Amygdala (tissue), 56 donors: ENCODE measurements at places on chromosomes 2 and 18.
A peak's percentile ranks its signal among the peaks of the same experiment; 100 is the strongest.

DNA sequence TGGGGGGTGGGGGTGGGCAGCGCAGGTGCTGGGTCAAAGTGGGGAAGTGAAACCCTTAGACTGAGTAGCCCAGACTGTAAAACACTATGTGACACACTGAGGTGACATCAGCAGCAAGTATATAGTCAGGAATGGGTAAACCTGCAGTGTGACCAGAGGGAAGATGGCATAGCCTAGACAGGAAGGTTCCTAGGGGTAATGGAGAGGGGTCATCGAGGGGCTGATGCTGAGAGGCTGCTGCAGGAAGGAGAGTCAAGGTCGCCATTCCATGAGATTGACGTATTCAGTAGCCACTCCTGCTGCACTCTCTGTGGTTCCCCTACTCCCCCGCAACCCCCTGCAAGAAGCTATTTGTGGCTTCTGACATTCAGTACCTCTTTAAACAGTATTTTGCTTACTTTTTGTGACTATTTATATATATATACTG, 111.7 kb downstream of the CHST9 start:
- no peak for DNase-seq

GRCh38 chr2:28248511-28248910, 144.1 kb upstream of the FOSL2 start:
- DNase-seq, result no peak

- no peak for DNase-seq
Observed at GRCh38 chr2:209121691-209122090, 302.2 kb upstream of the MAP2 start.

DNA sequence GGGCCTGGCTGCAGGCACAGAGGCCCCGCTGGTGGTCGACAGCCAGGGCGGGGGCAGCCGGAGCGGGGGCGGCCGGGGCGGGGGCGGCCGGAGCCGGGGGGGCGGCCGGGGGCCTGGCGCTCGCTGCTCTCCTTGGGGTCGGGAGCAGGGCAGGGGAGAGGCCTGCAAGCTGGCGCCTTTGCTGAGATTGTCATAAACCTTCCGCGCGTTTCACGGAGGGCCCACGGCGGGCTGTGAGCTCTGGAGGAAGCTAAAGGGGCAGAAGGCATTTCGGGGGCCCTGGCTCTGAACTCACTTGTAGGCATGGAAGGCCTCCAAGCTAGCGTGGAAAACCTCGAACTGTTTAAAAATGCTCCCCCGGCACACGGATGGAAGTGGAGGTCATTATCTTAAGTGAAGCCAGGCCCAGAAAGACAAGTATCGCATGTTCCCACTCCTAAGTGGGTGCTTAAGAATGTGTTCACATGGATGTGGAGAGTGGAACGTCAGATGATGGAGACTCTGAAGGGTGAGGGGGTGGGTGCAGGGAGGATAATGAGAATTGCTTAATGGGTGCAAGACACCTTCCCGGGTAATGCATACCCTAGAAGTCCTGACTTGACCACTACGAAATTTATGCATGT, 629 bp downstream of the PRELID3A start:
- DNase-seq, result no peak

DNA sequence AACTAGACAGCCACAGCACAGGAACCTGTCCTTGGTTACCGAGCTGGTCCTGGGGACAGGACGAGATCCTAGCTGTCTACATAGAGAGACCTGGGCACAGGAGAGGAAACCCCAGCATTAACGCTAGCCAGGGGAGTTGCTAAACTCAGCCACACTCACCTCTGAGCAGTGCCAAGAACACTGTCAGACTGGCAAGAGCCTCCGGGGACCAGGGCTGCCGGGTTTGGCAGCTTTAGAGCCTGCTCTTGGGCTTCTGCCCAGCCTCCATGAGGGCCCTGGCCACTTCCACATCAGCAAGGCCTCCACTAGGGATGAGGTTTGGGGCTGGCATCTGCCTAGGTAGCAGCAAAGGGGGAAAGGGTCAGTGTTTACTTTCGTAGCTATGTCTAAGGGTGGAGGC, 6.7 kb downstream of the TMBIM1 start:
- DNase-seq, result peak; percentile 25

GRCh38 chr2:53075760-53076159, 691.8 kb upstream of the CHAC2 start:
- no peak for DNase-seq
